ENCODE measurements at places on chromosomes 1 and 21.

DNA sequence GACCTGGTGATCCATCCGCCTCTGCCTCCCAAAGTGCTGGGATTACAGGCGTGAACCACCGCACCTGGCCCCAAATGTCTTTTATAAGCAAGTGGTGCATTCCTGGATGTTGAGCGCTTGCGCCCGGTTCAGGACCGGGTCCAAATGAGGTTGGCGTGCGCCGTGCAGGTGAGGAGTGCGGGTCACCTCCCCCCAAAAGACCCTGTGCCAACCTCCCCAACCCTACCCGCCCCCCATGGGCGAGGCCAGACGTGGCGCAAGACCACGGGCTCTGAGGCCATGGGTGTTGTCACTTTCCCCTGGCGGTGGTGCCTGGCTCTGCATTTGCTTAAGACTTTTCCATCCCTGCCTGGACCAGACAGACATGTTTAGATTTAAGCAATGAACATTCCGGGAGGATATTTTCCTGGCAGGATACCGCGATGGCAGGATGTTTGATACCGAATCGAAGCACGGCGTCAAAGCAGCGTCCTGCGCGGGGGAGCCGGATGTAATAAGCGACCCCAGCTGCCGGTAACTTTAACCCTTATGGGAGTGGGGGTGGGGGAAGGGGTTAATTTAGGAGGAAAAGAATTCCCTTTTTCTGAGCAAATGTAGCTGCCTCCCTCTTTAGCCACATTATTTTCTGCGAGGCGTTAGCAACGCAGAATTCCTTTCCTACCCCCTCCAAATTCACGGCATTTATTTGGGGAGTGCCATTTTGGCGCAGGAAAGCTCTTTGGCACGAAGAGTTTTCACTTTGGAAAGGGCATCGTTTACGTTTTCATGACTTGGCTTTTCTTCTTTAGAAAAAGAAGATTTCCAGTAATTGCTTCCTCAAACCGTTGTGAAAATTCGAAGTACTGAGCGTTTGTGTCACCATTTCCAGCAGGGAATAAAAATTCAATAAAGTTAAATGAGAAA is 27.8 kb upstream of the RNF187 start:
- peak; percentile 82 for DNase-seq

- no peak for DNase-seq
Measured at GRCh38 chr1:242146652-242147051, 147.8 kb upstream of the MAP1LC3C start.

DNA sequence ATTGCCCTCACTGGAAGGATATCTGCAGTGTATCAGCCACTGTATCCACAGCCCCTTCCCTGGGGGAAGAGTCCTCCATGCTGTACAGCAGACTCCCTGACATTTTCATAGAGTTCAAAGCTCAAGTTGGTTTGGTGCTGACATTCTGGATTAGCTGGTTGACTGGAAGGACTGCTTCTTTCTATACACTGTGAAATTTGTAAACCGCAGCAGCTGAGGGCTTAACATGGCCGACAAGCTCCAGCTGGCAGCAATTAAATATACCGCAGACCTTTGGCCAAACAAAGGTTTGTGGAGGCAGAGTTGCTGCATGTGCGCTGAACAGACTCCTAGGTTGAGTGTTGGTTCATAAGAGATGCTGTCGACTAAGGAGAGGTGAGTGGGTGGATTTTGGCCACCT is 126.4 kb downstream of the DHRS3 start:
- DNase-seq = no peak

DNA sequence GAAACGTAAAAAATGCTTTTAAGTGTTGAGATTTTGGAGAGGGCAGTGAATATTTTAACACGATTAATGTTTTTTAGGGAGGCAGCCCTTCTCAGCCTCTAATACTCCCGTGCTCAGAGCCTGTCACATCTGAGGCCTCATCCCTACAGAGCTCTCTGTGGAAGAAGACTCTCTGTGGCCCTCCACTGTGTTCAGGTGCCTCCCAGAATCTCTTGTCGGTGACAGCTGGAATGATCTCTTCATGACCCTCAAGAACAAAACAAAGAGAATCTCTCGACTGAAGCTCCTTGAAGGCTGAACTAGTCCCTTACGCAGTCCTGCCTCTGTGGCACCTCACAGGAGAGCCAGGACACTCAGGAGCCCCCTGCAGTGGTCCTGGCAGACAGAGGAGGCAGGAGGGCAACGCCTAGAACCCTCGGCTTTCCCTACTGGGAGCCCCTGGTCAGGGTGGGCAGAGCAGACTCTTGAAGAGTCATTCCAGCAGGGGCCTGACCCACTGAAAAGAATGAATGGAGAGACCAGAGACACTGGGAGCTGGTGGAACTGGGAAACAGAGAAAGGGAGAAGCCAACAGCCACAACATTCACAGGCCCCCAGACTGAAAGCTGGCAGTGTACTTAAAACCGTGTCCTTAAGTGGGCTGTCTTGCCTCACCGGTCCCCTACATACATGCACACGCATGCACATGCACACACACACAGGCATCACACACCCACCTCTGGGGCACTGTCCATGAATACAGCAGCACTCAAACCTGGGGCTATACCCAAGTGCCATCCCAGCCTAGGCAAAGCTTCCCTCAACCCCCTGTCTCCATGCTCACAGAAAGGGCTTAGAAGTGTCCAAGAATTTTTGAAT is 67.5 kb upstream of the ANGPTL1 start:
- no peak for DNase-seq

- DNase-seq = no peak
Measured at GRCh38 chr1:235043234-235043633, 85.4 kb downstream of the TOMM20 start.

GRCh38 chr1:44212355-44213221 is 683 bp upstream of the DMAP1 start:
- no peak for DNase-seq

DNA sequence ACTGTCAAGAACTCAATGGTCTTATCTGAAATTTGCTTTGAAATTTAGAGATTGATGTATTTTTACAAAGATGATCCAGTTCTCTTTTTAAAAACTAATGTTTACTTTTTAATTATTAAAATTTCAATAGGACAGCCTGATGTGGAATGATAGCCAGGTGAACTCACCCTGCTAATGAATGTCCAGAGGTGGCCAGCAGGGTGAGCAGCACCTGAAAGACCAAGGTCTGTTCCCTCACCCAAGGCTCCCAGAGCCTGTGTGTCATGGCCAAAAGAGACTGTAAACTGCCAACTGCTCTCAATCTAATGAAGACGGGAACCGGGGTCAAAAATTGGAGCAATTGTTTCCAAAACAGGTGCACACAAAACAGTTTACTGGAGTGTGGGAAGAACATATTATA is 340.4 kb downstream of the DISC1 start:
- DNase-seq = no peak

- no peak for DNase-seq
Measured at GRCh38 chr1:168643152-168643551, 66.7 kb downstream of the XCL1 start.

GRCh38 chr1:29235955-29236711 is at the start of gene PTPRU:
Gene PTPRU (plus strand): TSS chr1:29236522. CDS start chr1:29236645, 123 bp downstream.
- DNase-seq = peak; percentile 89

DNA sequence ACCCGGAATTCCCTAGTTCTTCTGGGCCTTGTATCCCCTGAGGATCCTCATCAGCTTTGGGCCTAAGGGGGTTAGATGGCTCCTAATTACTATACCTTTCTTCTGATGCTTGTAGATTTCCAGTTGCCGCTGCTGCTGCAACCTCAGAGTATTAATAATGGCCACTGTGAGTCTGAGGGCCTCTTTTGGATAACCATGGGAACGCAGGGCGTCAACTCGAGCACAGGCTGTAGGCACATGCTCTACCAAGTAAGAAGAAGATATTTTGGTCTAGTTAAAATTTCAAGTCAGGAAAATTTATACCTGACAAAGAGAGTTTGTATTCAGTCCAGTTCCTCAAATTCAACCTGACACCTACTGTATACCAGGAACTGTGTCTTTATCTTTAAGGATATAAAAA is 28.2 kb downstream of the UROD start:
- DNase-seq = no peak

GRCh38 chr1:209926045-209926444 is 12.0 kb upstream of the SYT14 start:
- no peak for DNase-seq

DNA sequence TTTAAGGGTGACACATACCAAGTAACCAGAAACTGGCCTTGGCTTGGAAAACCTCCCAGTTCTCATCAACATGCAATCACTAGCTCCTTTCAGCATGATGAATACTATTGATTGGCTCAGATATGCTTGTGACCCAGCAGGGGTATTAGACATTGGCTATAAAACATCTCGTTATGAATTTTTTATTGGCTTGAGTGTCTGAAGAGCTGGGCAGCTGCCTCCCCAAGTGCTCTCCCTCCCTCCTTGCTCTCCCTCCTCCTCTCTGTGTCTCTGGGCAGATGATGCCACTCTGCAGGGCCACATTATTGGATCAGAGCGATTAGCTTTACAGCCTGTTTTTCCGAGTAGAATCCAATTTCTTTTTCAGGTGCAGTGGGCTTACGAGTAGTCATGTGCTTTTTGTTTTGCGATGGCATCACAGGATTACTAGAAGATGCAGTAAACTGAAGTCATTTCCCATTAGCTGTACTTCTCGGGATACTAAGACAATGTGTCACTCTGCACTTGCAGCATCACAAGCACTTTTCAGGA is 79.3 kb upstream of the ATF3 start:
- DNase-seq = no peak

- DNase-seq = no peak
Measured at GRCh38 chr1:151196292-151196800, 2.0 kb upstream of the PIP5K1A start.

- no peak for DNase-seq
Measured at GRCh38 chr1:19720973-19721372, 56.3 kb downstream of the HTR6 start.

DNA sequence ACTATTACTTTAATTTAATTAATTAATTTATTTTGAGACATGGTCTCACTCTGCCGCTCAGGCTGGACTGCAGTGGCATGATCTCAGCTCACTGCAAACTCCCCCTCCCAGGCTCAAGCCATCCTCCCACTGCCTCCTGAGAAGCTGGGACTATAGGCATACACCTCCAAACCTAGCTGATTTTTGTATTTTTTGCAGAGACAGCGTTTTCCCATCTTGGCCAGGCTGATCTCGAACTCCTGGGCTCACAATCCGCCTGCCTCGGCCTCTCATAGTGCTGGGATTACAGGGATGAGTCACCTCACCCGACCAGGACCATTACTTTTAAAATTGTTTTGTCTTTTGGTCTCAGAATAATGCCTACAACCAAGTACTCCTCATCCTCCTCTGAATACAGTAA is 15.6 kb downstream of the YY1AP1 start:
- DNase-seq = no peak

GRCh38 chr1:15848929-15849774 is 1.6 kb downstream of the SPEN start:
- DNase-seq = peak; percentile 89

DNA sequence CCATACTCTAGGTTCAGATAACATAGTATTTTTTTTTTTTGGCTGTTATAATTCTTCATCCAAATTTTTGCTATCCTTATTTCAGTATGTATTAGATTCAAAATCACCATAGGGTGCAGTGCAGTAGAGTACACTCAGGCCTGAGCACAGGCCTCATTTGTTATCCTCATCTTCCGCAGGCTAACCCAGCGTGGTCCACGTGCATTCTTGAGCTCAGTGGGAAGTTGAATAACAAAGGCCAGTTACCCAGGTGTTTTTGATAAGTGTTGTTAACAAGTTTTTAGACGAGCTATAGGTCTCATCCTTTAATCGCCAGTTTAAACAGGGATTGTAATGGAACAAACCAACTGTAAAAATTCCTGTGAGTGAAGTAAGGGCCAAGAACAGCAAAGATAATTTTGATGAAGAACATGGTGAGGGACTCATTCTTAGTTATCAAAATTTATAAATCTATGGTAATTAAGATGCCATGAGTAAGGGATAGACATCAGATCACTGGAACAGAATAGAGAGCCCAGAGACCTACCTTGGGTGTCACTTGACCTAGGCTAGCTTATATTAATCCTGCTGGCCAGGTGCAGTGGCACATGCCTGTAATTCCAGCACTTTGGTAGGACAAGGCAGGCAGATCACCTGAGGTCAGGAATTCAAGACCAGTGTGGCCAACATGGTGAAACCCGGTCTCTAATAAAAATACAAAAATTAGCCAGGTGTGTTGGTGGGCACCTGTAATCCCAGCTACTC is 22.0 kb downstream of the FLVCR1 start:
- no peak for DNase-seq

GRCh38 chr1:226337276-226337875 is 28.4 kb upstream of the LIN9 start:
- no peak for DNase-seq

DNA sequence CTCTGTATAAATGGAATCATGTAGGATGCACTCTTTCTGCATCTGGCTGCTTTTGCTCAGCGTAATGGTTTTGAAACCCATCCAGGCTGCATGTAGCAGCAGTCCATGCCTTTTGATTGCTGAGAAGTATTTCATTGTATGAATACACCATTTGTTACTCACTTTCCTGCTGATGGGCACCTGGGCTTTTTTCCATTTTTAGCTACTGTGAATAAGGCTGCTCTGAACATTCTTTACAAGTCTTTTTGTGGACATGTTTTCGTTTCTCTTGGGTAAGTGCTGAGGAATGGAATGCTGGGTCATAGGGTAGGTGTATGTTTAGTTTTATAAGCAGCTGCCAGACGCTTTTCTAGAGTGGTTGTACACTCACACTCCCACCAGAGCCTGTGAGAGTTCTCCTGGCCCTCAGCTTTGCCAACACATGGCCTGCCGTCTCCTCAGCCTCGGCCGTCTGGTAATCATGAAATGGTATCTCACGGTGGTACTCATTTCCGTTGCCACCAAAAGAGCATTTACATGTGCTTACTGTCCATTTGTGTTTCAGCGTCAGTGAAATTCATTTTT is 22.7 kb downstream of the SLX9 start:
- DNase-seq = no peak

- DNase-seq = no peak
Measured at GRCh38 chr1:150815871-150816270, 7.8 kb upstream of the CTSK start.

DNA sequence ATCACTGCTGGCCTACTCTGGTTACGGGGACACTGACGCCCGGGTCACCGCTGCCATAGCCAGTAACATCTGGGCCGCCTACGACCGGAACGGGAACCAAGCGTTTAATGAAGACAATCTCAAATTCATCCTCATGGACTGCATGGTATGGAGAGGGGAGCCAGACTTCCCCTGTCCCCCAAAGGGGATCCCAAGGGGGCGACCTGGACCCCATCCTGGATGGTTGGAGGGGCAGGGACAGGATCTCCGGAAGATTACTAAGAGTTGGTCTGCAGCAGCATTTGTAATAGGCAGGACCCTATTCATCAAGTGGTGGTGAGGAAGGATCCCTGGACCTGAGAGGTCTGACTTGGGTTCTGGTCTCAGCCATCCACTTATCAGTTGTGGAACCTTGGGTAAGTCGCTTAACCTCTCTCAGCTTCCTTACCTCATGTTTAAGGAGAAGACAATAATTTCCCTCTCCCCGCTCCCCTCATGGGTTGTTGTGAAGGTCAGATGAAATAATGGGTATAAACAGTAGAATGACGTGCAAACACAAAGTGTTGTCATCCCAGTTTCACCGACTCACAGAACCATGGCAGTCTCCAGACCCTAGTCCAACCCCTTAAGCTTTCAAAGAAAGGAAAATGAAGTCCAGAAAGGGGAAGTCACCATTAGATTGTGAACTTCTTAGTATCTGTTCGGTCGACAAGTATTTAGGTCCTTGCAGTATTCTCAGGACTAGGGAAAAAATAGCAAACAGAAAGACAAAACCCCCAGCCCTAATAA is 883 bp downstream of the LAMTOR2 start:
- no peak for DNase-seq
